Activated T-helper 1 cell treated with anti-CD3 and anti-CD28 coated beads, Interleukin-2, amount 50 U/mL, for 16 hours (primary cell): ENCODE measurements at places on chromosomes 2 and 18.

- DNase-seq = no peak
Observed at GRCh38 chr2:193774166-193774565, 1579.4 kb upstream of the TMEFF2 start.

- no peak for DNase-seq
Observed at GRCh38 chr2:62354771-62355561, 151.0 kb downstream of the TMEM17 start.

DNA sequence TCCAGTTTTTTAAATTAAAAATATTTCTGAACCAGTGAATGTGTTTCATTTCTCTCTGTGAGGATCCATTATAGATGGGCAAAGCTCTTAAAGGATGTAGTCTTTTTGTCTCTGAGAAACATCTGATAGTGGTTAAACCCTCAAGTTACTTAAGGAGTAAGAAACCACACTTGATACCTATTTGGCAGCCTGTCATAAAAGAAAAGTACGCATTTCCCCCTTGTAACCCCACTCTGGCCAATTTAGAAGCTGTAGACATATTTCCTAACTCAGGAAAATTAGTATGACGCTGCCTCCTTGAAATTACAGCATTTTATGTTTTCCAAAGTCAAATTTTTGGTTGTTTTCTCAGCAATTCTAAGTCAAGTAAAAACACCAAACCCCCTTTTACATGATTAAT lies 2.0 kb downstream of the STAT4 start:
- DNase-seq = no peak

GRCh38 chr2:219596954-219597551 lies 604 bp upstream of the STK11IP start:
- DNase-seq = no peak

- no peak for DNase-seq
Observed at GRCh38 chr2:127431408-127432023, 13.3 kb downstream of the PROC start.

DNA sequence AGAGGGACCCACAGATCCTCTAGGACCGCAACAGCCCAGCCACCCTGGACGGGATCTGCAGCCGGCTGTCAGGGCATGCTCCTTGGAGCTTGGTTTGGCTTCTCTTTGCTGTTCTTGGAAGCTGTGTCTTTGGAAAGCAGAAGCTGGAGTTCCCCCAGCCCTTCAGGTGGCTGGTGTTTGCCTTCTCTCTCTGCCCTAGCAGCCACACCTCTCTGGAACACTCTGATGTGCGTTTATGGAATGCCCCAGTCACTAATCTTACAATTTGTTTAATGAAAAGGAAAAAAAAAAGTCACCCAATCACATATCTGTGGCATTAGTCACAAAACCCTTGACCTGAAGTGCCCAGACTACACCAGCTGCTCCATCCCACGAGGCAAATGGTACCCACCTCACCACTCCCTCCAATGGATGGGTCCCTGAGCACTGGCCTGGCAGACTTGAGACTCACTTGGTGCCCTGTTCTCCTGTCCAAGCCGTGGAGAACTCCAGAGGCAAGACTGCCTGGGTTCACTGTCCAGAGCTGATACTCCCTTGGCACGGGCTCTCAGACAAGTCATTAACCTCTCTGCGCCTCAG lies 70.2 kb upstream of the DAPL1 start:
- no peak for DNase-seq

DNA sequence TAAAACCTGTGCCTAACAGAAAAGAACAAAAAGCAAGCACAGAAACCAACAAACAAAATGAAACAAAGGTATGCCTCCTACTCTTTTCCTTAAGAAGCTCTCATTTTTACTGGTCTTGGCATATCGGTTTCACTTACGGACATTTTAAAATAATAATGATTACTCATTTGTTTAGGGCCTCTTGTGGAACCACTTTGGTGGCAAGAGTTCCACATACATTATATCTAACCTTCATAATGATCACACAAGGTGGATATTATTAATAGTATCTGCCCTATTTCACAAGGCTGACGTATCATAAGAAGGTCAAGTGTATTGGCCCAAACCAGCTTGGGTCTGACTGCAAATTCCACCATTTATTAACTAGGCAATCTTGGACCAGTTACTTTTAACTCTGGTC lies 304.7 kb downstream of the TCF4 start:
- DNase-seq = no peak

- no peak for DNase-seq
Observed at GRCh38 chr2:127810156-127810618, 784 bp downstream of the WDR33 start.

DNA sequence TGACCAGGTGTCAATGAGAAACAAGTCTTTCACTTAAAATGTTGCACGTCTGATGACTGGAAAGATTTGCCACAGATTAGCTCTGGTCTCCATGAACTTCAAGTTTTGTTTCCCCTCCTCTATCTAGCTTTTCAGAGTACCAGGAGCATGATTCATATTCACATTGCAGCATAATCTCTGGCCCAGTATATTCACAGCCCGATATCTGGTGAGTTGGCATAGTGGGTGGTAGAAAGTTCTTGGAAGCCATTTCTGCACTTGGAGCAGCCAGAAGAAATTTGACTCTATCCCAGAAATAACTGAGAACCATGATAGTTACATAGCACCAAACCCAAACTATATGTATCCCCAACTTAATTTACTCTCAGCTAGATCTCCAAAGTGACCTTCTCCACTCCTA lies 503.9 kb downstream of the PID1 start:
- DNase-seq = no peak

DNA sequence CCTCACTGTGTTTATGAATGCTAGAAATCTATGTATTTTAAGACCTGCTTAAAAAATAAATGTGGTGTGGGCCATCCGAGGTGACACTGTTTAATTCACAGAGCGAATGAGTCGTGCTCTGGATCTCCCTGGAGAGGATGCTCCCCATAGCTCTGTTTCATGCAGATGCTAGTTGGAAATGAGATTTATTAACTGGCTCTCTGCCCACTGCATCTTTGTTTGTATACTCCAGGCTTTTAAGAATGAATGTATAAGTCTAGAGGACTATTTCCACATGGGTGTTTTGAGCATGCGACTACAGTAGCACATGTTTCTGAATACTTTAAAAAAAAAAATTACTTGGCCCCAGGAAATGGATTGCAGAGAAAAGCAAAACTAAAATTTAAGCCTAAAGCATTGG lies 3.9 kb downstream of the MAPRE2 start:
- no peak for DNase-seq

- no peak for DNase-seq
Observed at GRCh38 chr2:110843496-110843895, 111.1 kb downstream of the ACOXL start.

GRCh38 chr2:240288087-240288521 lies 147.4 kb upstream of the GPC1 start:
- no peak for DNase-seq

DNA sequence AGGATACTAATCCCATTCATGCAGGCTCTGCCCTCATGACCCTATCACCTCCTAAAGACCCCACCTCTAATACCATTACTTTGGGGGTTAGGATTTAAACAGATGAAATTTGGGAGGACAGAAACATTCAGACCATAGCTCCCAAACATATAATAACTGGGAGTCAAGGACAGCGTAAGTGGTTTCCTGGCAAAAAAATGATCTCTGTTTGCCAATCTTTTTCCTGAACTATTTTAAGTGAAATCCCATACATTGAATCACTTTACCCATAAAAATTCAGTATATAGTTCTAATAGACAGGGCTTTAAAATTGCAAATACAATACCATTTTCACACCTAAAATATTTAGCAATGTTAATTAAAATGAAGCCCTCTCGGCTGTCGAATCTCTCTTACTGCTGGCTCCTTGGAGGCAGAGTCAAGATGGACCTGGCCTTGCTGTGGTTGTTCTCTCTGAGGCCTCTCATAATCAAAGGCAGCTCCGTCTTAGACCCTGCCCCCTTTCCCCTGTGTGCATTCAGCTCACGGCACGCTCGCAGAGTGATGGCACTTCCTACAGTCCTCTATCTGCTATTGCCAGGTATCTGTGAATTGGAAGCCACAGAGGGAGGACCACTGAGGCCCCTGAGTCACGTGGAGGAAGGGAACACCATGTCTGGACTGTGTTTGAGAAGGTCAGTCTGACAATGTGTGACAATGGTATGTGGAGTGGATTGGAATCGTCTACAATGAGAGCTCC lies 132.3 kb downstream of the UXS1 start:
- DNase-seq = no peak

- DNase-seq = no peak
Observed at GRCh38 chr2:113160962-113161361, 12.8 kb upstream of the PSD4 start.

- DNase-seq = no peak
Observed at GRCh38 chr2:29951576-29951975, 30.2 kb upstream of the ALK start.

DNA sequence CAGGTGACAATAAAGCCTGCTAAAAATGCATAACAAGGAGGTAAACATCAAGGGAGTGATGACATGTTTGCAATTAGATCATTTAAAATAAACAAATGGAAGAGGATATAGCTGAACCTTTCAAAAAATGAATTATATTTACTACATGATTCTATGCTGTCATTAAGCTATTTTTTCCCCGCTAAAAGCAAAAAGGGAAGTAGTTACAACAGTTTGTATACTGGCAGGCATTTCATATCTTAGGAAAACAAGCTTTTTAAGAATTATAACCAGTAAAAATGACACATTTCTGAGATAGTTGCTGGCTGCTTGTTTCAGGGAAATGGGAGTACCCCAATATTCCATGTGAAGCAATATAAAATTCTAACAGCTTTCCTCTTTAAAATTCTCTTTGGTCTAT lies 89.1 kb upstream of the ITGB6 start:
- DNase-seq = no peak

GRCh38 chr2:99338029-99338585 lies 918 bp downstream of the EIF5B start:
- DNase-seq = no peak

GRCh38 chr18:12155996-12156395 lies 62.4 kb downstream of the ANKRD62 start:
- DNase-seq = no peak

DNA sequence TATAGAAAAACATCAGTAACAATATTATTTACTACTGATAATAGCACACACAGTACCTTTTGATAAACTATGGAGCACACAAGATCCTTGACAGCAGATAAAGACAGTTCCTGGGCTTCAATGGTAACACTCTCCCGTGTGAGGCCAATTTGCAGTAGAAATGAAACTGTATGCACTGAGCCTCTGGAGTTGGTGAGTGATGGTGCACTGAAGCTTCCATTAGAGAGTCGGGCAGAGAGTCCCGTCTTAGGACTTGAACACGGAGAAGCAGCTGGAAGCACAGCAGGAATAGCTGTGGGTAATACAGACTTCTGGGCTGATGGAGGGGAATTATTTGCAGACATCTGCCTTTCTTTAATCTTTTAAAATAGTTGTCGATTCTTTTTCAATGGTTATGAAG lies 8.5 kb downstream of the PRKD3 start:
- no peak for DNase-seq

- no peak for DNase-seq
Observed at GRCh38 chr2:102055346-102055990, 63.7 kb downstream of the IL1R2 start.

GRCh38 chr18:79496978-79497637 lies 101.4 kb downstream of the NFATC1 start:
- no peak for DNase-seq

- DNase-seq = no peak
Observed at GRCh38 chr2:224190936-224191270, 151.8 kb upstream of the SERPINE2 start.

- DNase-seq = no peak
Observed at GRCh38 chr2:168371273-168372019, 84.6 kb upstream of the CERS6 start.

- no peak for DNase-seq
Observed at GRCh38 chr2:44170311-44170717, 1.6 kb downstream of the PPM1B start.

DNA sequence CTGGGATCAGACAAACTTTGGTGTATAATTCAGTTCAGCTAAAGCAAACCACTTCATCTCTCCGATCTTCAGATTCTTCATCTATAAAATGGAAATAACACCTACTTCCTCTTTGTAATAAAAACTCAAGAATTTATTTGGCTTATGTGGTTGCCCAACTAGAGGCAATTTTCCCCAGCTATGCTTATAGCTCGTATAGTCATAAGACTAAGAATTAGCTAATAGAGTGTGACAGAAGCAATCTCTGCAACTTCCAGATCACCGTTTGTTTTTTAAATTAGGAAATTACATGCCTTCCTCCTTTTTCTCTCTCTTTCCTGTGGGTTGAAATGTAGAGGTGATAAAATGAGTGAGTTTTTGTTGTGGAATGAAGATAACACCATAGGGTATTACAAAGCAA lies 35.3 kb upstream of the KCNF1 start:
- no peak for DNase-seq

DNA sequence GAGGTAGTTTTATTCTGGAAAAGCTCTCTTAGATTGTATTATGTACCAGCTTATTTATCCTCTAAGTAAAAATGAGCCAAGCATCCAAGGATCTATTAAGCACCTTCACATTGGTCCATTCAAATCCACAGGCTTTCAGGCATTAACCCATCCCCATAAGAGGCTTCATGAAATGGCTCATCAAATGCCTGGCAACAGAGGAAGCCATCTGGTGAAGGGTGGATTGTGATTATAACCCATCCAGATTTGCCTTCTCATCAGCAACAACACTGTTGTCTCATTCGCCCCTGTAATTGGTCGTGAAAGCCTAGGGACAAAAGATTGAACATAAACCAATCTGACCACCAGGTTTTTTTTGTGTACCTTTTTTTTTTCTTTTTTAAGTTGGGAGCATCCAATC lies 134.3 kb upstream of the TACR1 start:
- DNase-seq = no peak

DNA sequence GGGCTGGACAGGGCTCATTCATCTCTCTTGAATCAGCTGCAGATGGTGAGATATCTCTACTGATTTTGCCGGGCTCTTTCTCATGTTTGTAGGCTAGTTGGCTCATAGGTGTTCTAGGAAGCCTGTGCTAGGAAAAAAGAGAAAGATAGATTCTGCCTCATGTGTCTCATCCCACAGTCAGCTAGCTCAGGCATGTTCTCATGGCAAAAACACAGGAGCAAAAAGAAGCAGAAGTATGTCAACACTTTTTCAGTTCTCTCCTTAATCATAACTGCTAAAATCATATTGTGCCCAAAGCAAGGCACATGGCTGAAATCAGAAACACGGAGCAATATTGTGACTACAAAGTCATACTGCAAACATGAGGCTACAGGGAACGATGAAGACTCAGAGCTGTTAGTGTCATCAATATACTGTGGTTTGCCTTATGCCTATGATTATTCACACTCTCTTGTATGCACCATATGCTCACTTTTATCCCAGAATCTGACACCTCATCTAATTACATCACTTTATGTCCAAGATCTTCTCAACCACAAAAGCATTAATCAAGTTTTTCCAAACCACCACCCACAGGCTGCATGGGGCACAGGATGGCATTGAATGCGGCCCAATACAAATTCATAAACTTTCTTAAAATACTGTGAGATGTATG lies 571.9 kb upstream of the CNTNAP5 start:
- DNase-seq = no peak

- no peak for DNase-seq
Observed at GRCh38 chr2:628651-629050, 48.6 kb downstream of the TMEM18 start.

DNA sequence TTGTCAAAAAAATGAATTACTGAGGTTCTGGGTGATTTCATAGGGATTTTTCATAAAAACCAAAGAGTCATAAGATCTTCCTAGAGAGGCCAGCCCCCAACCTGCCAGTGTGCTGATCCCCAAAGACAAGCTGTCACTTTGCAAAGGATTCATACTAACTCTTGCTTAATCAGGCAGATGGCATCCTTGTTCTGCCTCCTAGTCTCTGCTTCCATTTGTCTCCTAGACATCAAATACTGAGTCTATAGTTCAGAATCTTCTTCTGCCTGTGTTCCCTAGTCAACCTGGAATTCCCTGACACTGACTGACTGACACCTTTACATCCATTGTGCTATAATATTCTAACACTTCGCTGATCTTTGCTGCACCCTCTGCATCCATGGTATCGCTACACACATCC lies 84.9 kb downstream of the SLC8A1 start:
- DNase-seq = no peak
